NCI-H1417 (cell line): ENCODE measurements at places on chromosomes 6 and 20.

DNA sequence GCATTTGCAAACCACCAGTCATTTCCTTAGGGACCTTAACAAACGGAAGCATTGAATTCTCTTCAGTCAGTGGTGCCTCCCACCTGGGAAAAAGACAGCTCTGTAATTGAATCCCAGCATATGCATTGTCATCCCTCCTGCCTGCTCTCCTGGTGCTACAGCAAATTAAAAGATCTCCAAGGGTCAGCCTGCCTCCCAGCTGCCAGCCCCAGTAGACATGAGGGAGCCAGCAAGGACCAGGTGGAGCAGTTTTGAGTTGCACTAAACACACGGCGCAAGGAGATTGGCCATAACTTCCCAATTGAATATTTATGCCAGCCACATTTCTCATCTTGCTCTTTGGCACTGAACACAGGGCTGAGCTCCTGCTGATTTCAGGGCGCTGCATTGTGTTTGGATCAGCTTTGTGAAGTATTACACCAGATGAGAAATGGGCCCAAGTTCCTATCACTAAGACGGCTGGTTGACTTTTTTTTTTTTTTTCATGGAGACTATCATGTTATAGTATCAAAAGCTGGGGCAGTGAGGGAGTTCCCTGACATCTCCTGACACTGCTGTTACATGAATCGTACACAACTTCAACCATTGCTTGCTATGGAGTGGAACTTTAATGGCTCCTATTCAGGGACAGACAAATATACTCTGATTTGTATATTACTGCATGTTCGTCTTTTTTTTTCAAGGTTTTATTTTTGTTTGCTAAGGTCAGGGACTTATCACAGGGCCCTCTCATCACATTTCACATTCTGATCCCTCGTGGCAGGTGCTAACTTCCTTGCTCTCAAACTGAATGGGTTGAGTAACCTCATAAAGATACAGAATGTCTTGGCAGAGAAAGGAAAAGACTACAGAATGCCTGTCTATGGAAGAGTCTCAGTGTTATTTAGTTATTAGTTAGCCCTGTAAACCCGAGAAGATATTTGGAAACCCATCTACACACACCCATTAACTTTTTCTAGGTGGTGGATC is 191.1 kb downstream of the EYA4 start:
- peak; percentile 88 for DNase-seq

GRCh38 chr6:6721606-6722005 is 133.1 kb downstream of the LY86 start:
- DNase-seq, result no peak

DNA sequence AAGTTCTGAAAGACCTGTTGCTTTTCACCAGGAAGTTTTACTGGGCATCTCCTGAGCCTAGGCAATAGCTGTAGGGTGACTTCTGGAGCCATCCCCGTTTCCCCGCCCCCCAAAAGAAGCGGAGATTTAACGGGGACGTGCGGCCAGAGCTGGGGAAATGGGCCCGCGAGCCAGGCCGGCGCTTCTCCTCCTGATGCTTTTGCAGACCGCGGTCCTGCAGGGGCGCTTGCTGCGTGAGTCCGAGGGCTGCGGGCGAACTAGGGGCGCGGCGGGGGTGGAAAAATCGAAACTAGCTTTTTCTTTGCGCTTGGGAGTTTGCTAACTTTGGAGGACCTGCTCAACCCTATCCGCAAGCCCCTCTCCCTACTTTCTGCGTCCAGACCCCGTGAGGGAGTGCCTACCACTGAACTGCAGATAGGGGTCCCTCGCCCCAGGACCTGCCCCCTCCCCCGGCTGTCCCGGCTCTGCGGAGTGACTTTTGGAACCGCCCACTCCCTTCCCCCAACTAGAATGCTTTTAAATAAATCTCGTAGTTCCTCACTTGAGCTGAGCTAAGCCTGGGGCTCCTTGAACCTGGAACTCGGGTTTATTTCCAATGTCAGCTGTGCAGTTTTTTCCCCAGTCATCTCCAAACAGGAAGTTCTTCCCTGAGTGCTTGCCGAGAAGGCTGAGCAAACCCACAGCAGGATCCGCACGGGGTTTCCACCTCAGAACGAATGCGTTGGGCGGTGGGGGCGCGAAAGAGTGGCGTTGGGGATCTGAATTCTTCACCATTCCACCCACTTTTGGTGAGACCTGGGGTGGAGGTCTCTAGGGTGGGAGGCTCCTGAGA is at the start of gene HFE:
HFE (plus strand) TSS at position 146 of the 832 bp plus-strand sequence; CDS start at position 158, 12 bp downstream.
- no peak for DNase-seq

- DNase-seq, result no peak
These were observed 103.5 kb downstream of the SCP2D1 start for GRCh38 chr20:18916886-18917750.

GRCh38 chr6:131058236-131058635 is 4.8 kb downstream of the EPB41L2 start:
- DNase-seq, result no peak

DNA sequence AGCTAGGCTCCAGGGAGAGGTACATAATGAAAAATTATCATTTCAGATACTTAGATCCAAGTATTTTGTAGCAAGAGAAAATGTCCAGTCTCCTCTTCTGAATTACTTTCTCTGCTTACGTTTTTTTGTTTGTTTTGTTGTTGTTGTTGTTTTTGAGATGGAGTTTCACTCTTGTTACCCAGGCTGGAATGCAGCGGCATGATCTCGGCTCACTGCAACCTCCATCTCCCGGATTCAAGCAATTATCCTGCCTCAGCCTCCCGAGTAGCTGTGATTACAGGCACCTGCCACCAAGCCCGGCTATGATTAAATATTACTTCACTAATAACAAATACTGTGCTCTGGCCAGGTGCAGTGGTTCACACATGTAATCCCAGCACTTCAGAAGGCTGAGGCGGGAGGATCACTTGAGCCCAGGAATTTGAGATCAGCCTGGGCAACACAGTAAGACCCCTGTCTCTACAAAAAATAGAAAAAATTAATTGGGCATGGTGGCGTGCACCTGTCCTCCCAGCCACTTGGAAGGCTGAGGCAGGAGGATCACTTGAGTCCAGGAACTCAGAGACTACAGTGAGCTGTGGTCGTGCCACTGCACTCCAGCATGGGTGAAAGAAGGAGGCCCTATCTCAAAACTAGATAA is 155.0 kb upstream of the JARID2 start:
- no peak for DNase-seq
